ENCODE measurements at places on chromosomes 6 and 20. TPM values are rescaled to one million over a fixed set of nuclear protein-coding genes. Genes with fewer than 3 reads are reported as not detected.

DNA sequence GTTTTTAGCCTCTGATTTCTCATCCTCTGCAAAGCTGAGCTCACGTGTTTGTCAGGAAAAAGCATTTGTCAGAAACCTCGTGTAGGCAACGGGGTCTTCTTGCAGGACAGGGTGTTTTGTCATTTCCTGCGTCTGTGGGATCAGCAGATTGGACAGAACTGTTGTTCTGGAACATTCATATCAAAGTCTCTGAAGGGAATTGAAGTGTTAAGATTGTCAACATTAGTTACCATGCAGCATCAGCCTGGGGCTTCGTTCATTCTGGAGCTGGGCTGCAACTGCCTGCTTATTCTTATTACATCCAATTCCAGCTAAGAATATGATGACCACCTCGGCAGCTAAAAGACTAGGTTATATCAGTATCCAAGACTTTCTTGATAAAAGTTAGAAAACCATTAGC is 71.0 kb upstream of the RALGAPA2 start:
- H3K27ac ChIP-seq = no peak overlapping the region
- no peaks in the 10 kb centered on the region for H3K27me3 ChIP-seq
- H3K4me3 ChIP-seq = no peak overlapping the region
- no peaks in the 10 kb centered on the region for H3K36me3 ChIP-seq
- peaks cover 3% of the 10 kb centered on the region for H3K4me1 ChIP-seq

GRCh38 chr6:90294989-90295853 is 1.4 kb downstream of the BACH2 start:
- peak overlapping the region; percentile 49 for H3K4me3 ChIP-seq
- no peaks in the 10 kb centered on the region for H3K36me3 ChIP-seq
- H3K27ac ChIP-seq = peak overlapping the region; percentile 54
- H3K27me3 ChIP-seq = peaks cover 76% of the 10 kb centered on the region
- H3K4me1 ChIP-seq = peaks cover 6% of the 10 kb centered on the region
- peak; percentile 60 for DNase-seq

DNA sequence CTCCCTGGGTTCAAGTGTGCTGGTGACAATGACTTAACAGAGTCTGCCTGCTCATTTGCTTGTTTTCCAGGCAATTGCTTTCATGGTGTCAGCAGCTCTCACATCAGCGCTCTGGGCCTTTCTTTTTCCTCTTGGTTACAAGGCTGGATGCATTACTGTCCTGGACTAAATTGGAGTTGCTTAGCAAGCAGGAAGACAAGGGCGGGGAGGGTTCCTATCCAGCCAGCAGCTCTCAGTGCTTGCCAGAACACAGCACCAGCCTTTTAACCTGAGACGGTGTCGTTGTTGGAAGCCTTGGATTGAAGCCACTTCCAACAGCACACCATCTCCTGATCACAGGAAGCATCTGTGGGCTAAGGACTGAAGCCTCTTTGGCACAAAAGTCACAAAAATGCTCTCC is 606.9 kb downstream of the CDH26 start:
- no peaks in the 10 kb centered on the region for H3K4me1 ChIP-seq
- no peak for DNase-seq
- H3K4me3 ChIP-seq = no peak overlapping the region
- H3K27ac ChIP-seq = no peak overlapping the region

DNA sequence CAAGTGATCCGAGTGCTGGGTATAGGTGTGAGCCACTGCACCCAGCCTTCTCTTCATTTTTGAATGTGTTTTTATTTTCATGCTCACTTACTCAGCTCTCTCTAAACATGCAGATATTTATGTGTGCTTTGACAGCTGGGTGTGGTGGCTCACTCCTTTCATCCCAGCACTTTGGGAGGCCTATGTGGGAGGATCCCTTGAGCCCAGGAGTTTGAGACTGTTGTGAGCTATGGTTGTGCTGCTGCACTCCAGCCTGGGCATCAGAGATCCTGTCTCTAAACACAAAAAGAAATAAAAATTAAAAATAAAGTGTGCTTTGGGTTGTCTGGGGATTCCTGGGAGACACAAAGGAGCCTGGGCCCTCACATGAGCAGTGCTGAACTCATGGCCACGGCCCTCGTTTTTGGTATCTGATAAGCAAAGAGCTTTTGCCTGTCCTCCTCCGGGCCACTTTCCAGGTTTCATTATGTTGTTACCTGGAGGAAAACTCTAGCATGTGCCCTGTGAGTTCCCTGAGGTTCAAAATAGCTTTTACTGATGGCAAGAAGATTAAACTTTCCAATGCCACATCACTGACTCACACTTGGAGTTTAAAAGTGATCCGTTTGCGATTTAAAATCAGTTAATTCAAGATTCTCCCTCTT is 78.5 kb downstream of the CD164 start:
- H3K4me3 ChIP-seq = no peak overlapping the region
- H3K4me1 ChIP-seq = no peaks in the 10 kb centered on the region
- H3K27me3 ChIP-seq = no peaks in the 10 kb centered on the region
- H3K36me3 ChIP-seq = no peaks in the 10 kb centered on the region

- H3K4me1 ChIP-seq = no peaks in the 10 kb centered on the region
- no peak overlapping the region for H3K4me3 ChIP-seq
- no peak overlapping the region for H3K27ac ChIP-seq
- no peak for DNase-seq
- H3K36me3 ChIP-seq = no peaks in the 10 kb centered on the region
Observed at GRCh38 chr20:21901470-21902275, 196.2 kb downstream of the PAX1 start.

GRCh38 chr20:63118303-63119120 is 97.4 kb downstream of the YTHDF1 start:
- H3K36me3 ChIP-seq = no peaks in the 10 kb centered on the region
- H3K4me3 ChIP-seq = no peak overlapping the region
- H3K4me1 ChIP-seq = no peaks in the 10 kb centered on the region
- DNase-seq = no peak
- no peaks in the 10 kb centered on the region for H3K27me3 ChIP-seq

DNA sequence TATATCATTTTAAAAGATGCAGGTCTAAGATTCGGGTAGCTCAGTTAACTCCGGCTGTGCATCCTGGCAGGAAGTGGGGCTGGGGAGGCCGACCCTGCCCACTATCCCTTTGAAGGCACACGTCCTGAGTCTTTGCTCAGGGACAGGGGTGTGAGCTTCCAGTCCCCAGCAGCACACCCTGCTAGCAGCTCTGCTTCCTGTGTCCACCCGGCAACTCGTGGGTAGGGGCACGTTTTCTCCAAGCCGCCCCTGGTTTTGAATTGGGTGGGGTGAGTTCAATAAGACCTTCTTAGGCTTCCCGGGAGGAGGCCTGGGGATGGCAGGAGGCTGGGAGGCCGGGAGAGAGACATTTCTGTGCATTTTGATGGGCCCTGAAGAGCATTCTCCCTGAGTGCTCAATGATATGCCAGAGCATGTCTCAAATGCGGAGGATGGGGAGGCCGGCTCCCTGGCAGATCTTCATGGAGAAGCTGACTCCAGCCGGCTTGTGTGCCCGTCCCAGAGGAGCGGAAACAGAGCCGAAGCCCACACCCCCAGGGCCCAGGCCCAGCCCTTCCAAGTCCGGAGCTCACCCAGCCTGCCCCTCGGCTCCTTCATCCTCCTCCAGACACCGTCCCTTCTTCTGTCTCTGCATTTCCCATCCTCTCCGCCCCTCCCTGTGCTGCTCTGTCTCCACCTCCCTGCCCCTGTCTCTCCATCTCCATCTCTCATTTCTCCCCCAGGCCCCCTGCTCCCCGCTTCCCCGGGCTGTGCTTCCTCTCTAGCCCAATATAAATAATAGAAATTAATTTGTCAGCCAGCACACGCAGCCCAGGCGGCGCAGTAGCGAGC is 36.3 kb upstream of the ZFAND3 start:
- H3K27me3 ChIP-seq = no peaks in the 10 kb centered on the region
- DNase-seq = no peak
- H3K27ac ChIP-seq = peak overlapping the region; percentile 0
- no peaks in the 10 kb centered on the region for H3K36me3 ChIP-seq

- H3K36me3 ChIP-seq = no peaks in the 10 kb centered on the region
- no peak overlapping the region for H3K4me3 ChIP-seq
- H3K27ac ChIP-seq = no peak overlapping the region
- H3K27me3 ChIP-seq = no peaks in the 10 kb centered on the region
Observed at GRCh38 chr6:3981917-3982316, 97.0 kb downstream of the FAM217A start.

DNA sequence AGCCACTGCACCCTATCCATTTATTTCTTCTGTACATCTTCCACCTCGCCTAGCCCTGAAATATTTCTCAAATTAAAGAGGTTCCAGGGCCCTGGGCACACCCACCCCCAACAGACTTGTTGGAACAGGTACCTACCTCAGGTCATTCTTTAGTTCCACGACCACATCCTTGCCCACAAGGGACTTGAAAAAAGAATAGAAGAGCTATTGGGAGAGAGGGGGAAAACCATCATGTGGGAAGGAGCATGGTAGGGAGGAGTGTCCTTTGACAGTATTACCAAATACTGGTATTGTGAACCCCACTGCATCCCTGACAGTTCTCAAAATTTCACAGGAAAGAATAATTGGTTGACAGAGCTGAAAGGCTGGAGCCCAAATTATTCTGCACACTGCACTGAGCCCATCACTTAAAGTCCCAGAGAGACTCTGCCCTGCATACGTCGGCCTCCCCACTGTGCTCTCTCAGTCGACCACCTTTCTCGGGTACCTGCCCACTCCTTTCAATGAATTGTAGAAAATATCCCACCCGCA is 762 bp downstream of the LSM2 start:
- H3K4me3 ChIP-seq = peak overlapping the region; percentile 66
- peak overlapping the region; percentile 96 for H3K27ac ChIP-seq
- H3K4me1 ChIP-seq = peaks cover 26% of the 10 kb centered on the region
- peaks cover 30% of the 10 kb centered on the region for H3K36me3 ChIP-seq
- H3K27me3 ChIP-seq = no peaks in the 10 kb centered on the region

- H3K4me3 ChIP-seq = no peak overlapping the region
- no peaks in the 10 kb centered on the region for H3K36me3 ChIP-seq
- no peak overlapping the region for H3K27ac ChIP-seq
Observed at GRCh38 chr20:2394411-2395055, 13.8 kb downstream of the TGM6 start.

- no peak for DNase-seq
- H3K4me3 ChIP-seq = no peak overlapping the region
- H3K27ac ChIP-seq = no peak overlapping the region
- H3K4me1 ChIP-seq = no peaks in the 10 kb centered on the region
Observed at GRCh38 chr6:127051571-127052260, 66.8 kb upstream of the RSPO3 start.

DNA sequence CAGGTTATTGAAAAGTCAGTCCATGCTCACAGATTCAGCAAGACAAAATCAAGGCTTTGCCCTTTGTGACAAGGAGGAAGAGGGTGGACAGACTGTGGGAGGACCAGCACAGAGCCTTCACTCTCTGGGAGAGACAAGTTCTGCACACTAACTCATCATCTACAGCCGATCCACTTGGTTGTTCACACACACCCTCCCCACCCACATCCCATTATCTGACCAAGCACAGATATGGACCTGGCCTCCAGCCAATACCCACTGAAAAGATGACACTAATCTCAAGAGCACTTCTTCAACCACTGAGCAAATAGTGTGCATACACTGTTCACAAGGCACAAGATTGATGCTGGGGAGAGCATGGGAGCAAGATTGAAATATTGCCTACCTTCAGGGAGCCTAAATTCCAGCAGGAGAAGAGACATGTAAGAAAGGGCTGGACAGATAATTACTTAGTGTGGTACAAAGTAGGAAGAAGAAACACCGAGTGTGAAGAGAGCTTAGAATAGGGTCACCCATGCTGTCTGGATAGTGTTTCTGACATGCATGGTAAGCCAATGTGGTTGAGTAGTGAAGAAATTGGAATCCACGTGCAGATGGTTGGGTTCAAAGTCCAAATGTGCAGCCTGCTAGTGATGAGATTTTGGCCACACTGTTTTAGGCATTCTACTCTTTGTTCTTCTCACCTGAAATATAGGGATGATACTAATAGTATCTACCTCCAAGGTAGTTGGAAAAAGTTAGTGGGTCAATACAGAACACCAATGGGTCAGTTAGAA is 21.7 kb upstream of the IL17A start:
- DNase-seq = no peak
- H3K36me3 ChIP-seq = no peaks in the 10 kb centered on the region
- no peak overlapping the region for H3K27ac ChIP-seq
- H3K27me3 ChIP-seq = peaks cover 12% of the 10 kb centered on the region
- no peak overlapping the region for H3K4me3 ChIP-seq
- no peaks in the 10 kb centered on the region for H3K4me1 ChIP-seq

DNA sequence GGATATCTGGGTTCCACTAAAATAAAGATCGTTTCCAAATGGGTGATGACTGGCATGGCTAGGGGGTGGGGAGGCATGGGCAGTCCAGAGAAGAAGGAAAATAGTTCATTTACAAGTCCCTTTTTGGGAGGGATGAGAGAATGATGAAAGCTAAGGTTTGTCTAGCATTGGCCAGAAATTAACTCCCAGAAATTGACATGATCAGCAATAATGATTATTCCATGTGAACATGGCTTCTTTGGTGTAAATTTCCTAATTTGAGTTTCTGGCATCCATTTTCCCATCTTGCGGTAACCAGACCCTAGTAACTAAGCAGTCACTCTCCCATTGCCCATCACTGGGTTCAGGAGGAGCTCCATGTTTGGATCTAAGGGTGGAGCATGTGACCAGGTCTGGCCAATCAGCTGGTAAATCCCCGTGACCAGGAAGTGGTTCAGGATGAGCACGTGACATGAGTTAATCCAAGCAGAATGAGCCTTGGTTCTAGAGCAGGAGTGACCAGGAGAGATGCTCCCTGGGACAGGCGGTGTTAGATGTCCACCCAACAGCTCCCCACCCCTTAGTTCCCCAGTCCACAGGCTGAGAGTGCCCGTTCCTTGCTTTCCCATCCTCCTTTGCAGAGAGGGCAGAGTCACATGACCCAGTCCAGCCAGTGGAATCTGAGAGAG is 512.7 kb downstream of the PREX1 start:
- H3K27ac ChIP-seq = no peak overlapping the region
- no peak for DNase-seq
- H3K27me3 ChIP-seq = no peaks in the 10 kb centered on the region
- no peak overlapping the region for H3K4me3 ChIP-seq

GRCh38 chr6:57317060-57317943 is at the start of gene PRIM2:
PRIM2 (plus strand) TSS chr6:57317630; CDS start chr6:57318446, 816 bp downstream.
- H3K36me3 ChIP-seq = no peaks in the 10 kb centered on the region
- peak; percentile 92 for DNase-seq
- peak within 1 kb of the TSS; percentile 50 for H3K4me3 ChIP-seq

DNA sequence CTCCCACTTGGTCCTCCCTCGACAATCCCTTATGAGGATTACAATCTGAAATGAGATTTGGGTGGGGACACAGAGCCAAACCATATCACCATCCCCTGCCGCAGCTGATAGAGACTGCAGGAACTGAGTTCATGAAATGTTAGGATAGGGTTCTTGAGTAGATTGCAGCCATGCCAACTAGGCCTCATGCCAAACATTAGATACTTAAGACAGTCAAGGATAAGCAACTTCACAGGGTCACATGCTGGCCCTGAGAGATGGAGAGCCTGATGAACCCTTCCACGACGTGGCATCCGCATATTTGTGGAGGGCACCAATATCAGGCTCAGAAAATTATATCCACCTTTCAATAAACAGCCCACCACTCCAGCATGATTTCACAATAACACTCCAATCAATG is 121.3 kb downstream of the ALDH8A1 start:
- no peaks in the 10 kb centered on the region for H3K36me3 ChIP-seq
- H3K27me3 ChIP-seq = no peaks in the 10 kb centered on the region
- no peak overlapping the region for H3K4me3 ChIP-seq
- peaks cover under 1% of the 10 kb centered on the region for H3K4me1 ChIP-seq
- DNase-seq = no peak

- no peak overlapping the region for H3K27ac ChIP-seq
- H3K4me3 ChIP-seq = no peak overlapping the region
- no peaks in the 10 kb centered on the region for H3K4me1 ChIP-seq
- no peaks in the 10 kb centered on the region for H3K27me3 ChIP-seq
Observed at GRCh38 chr6:21426841-21427490, 166.6 kb upstream of the SOX4 start.

APCDD1L gene
- 0.13 TPM for total RNA-seq

BEND6 gene
- total RNA-seq = 1.6 TPM

FYN gene
- 58.8 TPM for total RNA-seq

LHFPL5 gene
- not detected for total RNA-seq

KHDC1L gene
- total RNA-seq = not detected

ZBTB2 gene
- total RNA-seq = 10.7 TPM

Measured in left lung (tissue), 14 donors.